Activated CD4-positive, CD25-positive, alpha-beta regulatory T cell (primary cell): ENCODE measurements at places on chromosomes 7 and 10.

DNA sequence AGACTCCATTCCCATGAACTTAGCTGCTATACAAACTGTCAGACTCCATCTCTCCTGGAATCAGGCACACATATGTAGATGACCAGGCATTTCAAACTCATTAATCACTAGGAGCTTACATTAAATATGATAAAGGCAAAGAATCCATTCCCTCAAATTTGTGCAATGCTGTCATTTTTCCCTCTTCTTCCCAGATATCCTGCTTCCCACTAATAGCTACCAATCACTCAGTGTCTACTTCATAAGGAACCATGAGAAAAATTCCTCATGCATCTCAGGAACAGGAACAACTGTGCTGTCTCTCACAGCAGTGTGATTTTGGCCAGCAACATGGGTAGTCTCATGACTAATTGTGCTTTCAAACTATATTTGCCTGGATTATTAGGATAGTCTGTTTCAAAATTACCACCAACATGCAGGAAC lies 133.9 kb downstream of the DKK1 start:
- no peak for DNase-seq

DNA sequence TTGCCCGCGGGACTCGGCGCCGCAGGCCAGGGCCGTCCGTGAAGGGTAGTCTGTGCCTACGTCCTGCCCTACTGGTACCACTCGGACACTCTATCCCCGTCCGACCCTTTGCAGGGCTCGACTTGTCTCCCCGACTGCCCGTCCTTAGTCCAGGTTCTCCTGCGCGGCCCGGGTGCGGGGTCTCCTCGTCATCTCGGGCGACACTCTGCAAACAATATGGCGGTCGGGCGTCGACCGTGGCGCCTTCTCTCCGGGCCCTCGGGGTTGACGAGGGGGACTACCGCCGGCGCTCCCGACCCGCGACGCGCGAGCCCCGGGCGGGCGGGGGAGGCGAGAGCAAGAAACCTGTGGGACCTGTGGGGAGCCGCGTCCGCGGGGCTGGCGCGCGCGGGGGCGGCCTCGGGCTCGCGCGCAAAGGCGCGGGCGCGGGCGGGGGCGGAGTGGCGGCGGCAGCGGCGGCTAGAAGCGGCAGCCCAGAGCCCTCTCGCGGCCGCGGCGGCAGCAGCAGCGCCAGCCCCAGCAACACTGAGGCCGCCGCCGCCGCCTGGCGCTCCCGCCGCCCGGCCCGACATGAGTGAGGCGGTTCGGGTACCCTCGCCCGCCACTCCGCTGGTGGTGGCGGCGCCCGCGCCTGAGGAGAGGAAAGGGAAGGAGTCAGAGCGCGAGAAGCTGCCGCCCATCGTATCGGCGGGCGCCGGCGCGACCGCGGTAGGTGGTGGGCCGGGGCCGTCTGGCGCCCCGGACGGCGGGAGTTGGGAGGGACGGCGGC lies at the start of gene HECTD2:
Gene HECTD2, plus strand, starts transcription at position 476 of the 769 bp plus-strand sequence. Its CDS starts 95 bp downstream, at position 571.
- peak; percentile 79 for DNase-seq

GRCh38 chr7:21020667-21021066 lies 234.0 kb upstream of the SP8 start:
- DNase-seq: no peak

DNA sequence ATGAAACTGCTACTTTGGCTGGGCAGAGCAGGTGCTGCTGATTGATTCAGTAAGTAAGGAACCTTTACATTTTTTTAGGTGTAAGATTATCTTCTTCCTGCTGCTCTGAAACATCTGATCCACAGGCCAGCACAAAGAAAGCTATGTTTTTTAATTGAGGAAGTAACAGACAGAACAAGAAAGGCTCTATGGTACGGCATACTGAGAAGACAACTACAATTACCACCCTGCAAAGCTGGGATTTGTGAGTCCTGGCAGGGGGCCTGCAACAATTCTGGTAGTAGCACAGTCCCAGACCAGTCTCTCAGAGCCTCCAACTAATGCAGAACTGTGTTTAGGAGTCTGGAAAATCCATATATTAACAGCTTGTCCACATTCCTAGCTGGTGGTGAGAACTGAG lies 103.0 kb upstream of the LRRTM3 start:
- no peak for DNase-seq

DNA sequence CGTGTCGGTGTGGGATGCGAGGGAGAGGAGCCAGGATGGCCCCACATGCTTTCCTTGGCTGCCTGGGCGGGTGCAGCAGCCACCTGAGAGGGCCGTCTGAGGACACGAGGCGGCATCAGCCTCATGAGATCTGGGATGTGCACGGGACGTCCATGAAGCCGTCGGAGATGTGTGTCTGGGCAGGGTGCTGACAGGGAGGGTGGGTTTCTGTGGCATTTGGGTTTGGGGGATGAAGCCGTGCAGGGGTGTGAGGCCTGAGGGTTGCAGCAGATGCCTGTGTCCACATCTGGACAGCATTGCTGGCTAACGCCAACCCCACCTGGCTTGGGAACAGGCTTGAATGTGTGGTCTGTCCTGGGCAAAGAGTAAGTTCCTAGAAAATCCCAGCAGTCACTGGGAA lies 179.5 kb downstream of the DNAJB6 start:
- DNase-seq: no peak

- DNase-seq: peak; percentile 66
These were observed 4.1 kb downstream of the MBLAC1 start for GRCh38 chr7:100130608-100131453.

- no peak for DNase-seq
These were observed 216.5 kb upstream of the MKLN1 start for GRCh38 chr7:131111081-131111576.
